Osteocyte (in vitro differentiated cells): ENCODE measurements at places on chromosomes 2 and 18.

DNA sequence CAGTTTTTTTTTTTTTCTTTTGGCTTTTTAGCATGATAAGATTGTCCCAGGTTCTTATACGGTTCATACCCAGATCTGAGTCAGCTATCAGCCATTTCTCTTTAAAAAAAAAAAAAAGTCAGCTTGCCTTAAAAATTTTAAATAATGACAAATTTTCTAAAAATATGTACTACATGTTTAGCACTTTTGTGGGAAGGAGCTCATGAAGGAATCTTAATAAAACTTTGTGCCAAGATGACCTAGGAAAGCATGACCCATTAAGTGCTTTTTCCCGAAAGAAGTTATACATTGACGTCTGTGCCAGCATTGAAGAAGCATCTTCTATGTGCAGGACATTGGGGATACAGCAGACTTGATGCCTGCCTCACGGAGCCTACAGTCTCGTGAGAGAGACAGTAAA is 4.5 kb upstream of the RBMS1 start:
- peaks cover 8% of the 10 kb centered on the region for H3K4me1 ChIP-seq
- peaks cover 4% of the 10 kb centered on the region for H3K36me3 ChIP-seq
- H3K4me3 ChIP-seq: no peak overlapping the region
- H3K27me3 ChIP-seq: no peaks in the 10 kb centered on the region
- no peak overlapping the region for H3K27ac ChIP-seq

- no peak overlapping the region for H3K4me3 ChIP-seq
- H3K36me3 ChIP-seq: peaks cover 12% of the 10 kb centered on the region
- H3K27ac ChIP-seq: peak overlapping the region; percentile 47
- no peak for DNase-seq
Measured at GRCh38 chr18:74689251-74689650, 91.6 kb downstream of the ZNF407 start.

DNA sequence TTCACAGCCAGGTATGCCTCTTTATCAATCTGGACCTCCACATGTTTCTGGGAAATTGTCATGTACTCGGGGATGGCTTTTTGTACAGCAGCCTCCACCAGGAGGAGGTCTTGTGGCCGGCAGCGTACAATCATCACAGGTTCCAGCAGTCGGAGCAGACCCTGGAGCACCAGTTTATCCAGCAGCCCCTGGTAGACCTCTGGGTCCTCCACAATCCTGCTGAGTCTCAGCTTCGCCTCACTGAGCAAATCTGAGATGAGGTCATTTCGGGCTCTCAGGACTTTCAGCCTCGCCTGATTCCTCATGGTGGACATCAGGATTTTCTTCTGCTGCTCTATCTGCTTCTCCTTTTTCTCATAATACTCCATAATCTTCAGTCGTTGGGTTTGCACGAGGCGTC is 32.8 kb downstream of the TMEM247 start:
- H3K4me1 ChIP-seq: no peaks in the 10 kb centered on the region
- H3K4me3 ChIP-seq: no peak overlapping the region
- H3K27me3 ChIP-seq: peaks cover 7% of the 10 kb centered on the region
- peaks cover 9% of the 10 kb centered on the region for H3K36me3 ChIP-seq

DNA sequence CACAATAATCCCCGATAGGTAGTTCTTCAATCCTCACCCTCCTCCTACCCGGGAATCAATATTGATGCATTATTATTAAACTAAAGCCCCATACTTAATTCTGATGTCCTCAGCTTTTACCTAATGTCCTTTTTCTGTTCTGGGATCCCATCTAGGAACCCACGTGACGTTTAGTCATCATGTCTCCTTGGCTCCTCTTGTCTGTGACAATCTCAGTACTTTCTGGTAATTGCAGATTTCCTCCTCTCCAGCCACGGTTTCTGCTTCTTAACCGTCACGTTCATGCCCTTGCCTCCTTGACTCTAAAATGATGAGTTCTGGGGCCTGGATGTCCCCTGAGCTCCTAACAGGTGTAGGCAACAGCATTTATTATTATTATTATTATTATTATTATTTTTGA is 2.9 kb upstream of the DGKD start:
- no peak for DNase-seq
- peak overlapping the region; percentile 3 for H3K4me3 ChIP-seq
- H3K27me3 ChIP-seq: no peaks in the 10 kb centered on the region
- H3K4me1 ChIP-seq: peaks cover 62% of the 10 kb centered on the region
- H3K27ac ChIP-seq: peak overlapping the region; percentile 85
- H3K36me3 ChIP-seq: no peaks in the 10 kb centered on the region

- peak overlapping the region; percentile 72 for H3K4me3 ChIP-seq
- peak overlapping the region; percentile 99 for H3K27ac ChIP-seq
- peak; percentile 90 for DNase-seq
- peaks cover 53% of the 10 kb centered on the region for H3K4me1 ChIP-seq
- H3K36me3 ChIP-seq: no peaks in the 10 kb centered on the region
- H3K27me3 ChIP-seq: no peaks in the 10 kb centered on the region
Measured at GRCh38 chr18:12278741-12279682, 24.9 kb downstream of the CIDEA start.
